ENCODE measurements at places on chromosomes 3 and 15.
A peak's percentile ranks its signal among the peaks of the same experiment; 100 is the strongest.

GRCh38 chr3:115062412-115062956 is 84.6 kb downstream of the ZBTB20 start:
- DNase-seq, result no peak

DNA sequence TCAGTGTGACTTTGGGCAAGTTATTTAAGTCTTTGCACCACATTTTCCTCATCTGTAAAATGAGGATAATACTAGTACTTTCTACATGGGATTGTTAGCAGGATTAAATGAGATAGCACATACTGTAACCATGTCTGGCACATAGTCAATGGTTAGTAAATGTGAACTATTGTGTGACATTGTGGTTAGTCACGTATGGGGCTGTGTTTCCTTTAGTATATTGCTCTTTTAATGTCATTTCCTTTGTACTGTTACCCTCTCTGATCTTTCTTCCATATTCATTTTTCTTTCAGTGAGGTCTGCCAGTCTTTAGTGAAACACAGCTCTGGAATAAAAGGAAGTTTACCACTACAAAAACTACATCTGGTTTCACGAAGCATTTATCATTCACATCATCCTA is 21.4 kb downstream of the OPA1 start:
- DNase-seq, result no peak

GRCh38 chr3:194579091-194579606 is 54.1 kb downstream of the TMEM44 start:
- DNase-seq, result no peak

DNA sequence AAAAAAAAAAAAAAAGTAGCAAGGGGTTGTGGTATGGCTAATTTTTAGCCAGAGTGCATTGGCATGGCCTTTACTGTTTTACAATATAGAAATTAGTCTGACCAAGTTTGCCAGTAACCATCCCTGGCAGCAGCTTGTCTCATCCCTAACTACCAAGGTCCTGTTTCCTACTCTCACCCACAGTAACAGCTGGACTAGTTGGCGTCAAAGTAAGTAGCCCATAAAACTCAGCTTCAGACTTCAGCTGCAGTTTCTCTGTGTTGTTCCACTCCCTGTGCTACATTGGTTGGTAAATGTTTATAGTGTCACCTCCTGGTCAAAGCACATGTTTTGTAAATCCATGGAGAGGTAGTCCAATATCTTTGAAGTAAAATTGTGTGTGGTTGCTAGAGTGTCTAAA is 691.3 kb downstream of the ZPLD1 start:
- no peak for DNase-seq

GRCh38 chr15:74873756-74874424 is 725 bp upstream of the SCAMP2 start:
- DNase-seq, result no peak

GRCh38 chr3:69080233-69080920 is at the start of gene UBA3:
UBA3 (minus strand) TSS chr3:69080365; CDS start chr3:69080353, 12 bp downstream.
- DNase-seq, result peak; percentile 27

DNA sequence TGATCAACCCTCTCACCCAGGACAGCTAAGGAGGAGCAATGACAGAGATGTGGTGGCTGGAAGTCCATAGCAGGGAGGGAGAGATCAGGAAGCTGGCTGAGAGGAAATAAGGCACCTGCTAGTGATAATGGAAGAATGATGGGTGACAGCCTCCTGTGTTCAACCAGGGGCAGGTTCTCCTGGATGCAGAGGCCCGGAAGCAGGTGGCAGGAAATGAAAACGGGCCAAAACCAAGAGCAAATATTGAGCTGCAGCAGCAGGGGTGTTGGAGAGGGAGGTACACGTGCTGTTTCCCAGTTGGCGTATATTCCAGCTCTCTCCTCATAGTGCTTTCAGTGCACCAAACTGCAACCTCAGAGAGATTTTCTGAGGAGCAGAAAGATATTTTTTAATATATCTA is 213.4 kb upstream of the TBL1XR1 start:
- DNase-seq, result no peak

DNA sequence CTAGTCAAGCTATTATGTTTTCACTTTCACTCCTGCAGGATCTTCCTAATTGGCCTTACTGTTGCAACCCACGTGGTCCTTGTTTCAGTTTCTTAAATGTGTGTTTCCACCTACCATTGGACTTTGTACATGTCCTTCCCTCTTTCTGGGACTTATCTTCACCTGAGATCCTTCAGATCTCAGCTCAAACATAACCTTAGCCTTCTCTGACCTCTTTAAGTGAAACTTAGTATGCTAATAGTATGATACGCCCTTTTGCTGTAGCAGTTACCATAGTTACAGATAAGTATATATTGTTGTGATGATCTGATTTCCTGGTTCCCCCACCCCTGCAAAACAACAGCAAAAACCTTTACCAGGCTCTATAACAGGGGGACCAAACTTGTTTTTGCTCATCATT is 35.2 kb downstream of the U2SURP start:
- no peak for DNase-seq

DNA sequence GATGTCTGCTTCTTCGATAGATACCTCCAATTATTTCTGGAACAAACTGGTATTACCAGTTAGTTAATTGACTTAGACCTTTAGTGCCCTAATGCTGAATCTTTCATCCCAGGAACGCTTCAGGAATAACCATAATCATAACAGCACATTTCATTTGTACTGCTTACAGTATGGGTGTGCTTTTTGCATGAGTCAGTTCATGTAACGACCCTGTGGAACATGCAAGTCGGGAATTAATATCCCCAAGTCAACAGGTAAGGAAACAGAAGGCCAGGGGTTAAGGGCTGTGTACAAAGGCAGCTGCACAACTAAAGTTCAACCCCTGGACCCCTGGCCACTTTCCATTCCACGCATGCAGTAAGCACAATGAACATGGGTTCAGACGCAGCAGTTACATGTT is 49.2 kb downstream of the ADCY5 start:
- no peak for DNase-seq

DNA sequence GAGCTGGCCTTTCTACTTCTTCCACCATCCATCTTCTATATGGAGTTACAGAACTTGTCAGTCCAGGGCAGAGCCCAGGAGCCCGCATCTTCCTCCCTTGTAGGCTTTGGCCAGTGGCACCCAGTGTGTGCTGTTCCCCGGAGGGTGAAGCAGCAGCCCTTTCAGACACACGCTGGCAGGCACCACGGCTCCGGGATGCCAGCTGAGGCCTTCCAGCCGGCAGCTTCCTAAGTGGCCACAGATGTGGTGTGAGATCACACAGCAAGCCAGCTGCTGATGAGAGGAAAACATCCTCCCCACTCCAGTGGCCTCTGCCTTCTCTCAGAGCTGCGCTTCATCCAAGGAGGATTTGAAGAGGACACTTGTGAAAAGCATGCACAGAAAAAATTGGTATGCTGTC is 24.1 kb downstream of the CRABP1 start:
- DNase-seq, result no peak

GRCh38 chr15:89593018-89593417 is 17.7 kb downstream of the TICRR start:
- no peak for DNase-seq

DNA sequence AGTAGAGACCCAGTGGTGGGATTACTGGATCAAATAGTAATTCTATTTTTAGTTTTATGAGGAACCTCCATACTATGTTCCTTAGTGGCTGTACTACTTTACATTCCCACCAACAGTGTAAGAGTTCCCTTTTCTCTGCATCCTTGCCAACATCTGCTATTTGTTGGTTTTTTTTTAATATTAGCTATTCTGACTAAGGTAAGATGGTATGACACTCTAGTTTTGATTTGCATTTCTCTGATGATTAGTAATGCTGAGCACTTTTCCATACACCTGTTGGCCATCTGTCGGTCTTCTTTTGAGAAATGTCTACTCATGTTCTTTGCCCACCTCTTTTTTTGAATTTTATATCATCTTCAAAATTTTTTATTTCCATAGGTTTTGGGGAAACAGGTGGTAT is 34.2 kb upstream of the RAP2B start:
- no peak for DNase-seq

DNA sequence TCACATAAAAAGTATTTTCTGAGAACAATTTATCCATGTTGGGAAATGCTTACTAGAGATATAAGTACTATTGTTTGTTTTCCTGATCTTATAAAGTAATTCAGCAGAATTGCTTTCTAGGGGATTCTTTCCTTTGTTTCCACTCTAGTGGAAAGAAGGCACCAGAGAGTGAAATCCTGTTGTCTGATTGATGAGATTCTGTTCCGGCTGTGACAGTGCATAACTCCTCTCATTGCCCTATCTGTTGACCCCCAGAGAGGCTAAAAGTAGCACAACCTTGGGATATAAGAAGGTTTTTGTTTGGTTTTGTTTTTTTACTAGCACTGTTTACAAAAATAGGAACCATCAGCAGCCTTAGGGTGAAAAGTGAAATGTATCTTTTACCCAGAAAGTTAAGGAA is 114.1 kb downstream of the ALCAM start:
- DNase-seq, result no peak

GRCh38 chr3:120503727-120504616 is 53.2 kb upstream of the FSTL1 start:
- no peak for DNase-seq

DNA sequence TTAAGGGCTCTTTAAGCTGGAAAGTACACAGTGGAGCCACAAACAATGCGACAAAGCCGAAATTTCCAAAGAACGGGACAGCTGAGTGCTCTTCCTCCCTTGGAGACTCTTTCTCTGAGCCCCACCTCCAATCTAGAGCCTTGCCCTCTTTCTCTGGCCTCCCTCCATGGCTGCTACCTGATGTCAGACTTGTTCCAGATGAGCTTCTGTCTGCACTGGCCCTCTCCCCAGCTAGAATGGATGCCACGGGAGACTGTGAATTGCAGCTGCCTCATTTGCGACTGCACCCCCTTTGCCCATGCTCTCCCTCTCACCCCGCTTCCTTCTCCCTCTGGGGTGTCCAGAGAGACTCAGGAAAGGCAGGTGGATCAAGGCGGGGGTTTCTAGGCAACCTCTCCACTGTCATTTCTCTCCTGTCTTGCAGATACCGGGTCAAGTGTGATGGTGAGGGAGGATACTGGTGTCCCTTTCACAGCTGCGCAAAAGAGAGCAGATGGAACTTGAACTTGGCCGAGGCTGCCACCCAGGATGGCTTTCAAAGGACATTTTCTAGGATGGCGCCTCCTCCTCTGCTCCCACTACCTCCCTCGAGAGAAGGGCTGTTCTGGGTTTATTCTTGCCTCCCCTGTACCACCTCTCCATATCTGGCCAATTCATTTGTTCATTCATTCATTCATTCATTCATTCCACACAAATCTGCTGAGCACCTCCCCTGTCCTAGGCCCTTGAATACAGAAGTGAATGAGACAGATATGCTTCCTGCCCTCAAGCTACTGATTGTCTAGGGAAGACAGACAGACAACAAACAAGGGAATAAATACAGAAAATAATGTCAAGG is 12.8 kb downstream of the ATP2B2 start:
- no peak for DNase-seq

GRCh38 chr3:37182816-37183215 is 8.4 kb upstream of the LRRFIP2 start:
- DNase-seq, result no peak

- no peak for DNase-seq
These were observed 23.3 kb downstream of the CBLB start for GRCh38 chr3:105845488-105845887.

- no peak for DNase-seq
These were observed 33.0 kb downstream of the CCDC39 start for GRCh38 chr3:180646187-180646790.

GRCh38 chr3:61571516-61572336 is 10.4 kb downstream of the PTPRG start:
- DNase-seq, result no peak

DNA sequence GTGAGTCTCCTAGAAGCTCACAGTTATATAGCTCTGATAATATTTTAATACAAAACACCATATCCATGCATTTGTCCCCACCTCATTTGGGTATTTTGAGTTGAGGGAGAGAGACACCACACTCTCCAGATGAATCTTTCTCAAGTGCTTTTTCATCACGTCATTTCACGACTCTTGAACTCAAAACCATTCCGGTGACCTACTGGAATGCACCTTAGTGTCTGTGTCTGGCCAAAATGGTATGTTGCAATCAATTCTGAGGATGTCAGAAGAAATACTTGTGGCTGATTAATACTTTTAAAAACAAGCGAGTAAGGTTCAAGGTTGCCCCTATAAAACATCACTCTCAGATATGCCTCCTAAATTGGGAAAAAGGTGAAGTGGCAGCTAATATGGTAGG is 352.6 kb upstream of the ICE2 start:
- no peak for DNase-seq

DNA sequence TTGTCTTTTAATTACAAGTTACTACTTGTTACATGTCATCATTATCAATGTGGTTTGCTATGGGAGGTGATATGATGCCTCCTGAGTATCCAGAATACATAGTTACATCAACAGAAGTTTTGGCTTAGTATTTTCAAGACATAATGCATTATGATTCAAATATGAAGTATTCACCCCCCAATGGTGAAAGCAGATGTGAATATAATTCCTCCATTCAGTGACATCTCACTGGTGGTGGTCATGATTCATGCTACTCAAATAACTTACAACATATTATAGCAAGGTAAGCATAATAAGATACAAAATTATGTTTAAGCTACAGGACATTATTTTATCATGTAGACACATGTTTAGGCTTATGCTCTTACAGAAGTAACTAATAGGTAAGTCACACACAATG is 34.9 kb upstream of the TTBK2 start:
- no peak for DNase-seq

- no peak for DNase-seq
These were observed 5.6 kb upstream of the ISLR start for GRCh38 chr15:74167891-74168331.

GRCh38 chr3:141878817-141879216 is 2.4 kb downstream of the ATP1B3 start:
- DNase-seq, result no peak

- no peak for DNase-seq
These were observed 171.3 kb downstream of the ATP10A start for GRCh38 chr15:25691544-25692430.

DNA sequence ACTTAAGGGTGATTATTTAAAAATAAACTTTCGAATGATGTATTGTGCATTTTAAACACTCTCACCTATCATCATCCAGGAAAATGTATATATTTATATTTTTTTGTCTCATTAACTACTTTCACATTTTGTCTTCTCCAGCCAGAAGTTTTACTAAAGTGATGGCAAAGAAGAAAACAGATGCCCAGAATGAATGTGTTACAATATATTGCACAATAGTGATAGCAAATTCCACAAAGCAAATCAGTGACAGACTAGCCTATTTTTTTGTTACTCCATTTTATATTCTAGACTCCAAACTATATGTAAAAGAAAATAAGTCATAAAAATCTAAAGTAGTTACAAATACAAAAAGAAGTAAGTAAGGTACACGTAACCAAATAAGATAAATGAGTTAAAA is 414.7 kb downstream of the EPHA3 start:
- DNase-seq, result no peak

- DNase-seq, result no peak
These were observed 43.5 kb upstream of the TP63 start for GRCh38 chr3:189587664-189588040.

DNA sequence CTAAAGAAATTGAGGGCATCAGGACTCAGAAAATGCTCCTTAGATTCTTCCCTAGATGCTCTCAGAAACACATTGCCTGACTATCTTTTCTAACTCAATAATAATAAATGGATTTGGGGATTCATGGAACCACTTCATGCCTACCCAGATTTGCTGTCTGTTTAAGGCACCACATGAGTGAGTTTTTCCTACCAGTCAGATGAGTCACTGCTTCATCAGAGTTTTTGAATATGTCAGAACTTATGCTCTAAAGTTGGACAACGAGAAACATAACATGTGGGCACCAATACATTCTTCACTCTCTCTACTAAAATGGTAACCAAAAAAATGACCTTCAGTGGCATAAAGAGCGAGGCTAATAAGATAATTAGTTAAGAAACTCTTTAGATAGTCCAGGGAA is 1135.1 kb downstream of the TUSC7 start:
- no peak for DNase-seq

All from KG1 (cell line).